ENCODE measurements at places on chromosomes 12 and 14. TPM values are rescaled to one million over a fixed set of nuclear protein-coding genes. Genes with fewer than 3 reads are reported as not detected.
A peak's percentile ranks its signal among the peaks of the same experiment; 100 is the strongest.

- DNase-seq, result no peak
Observed at GRCh38 chr12:52009081-52009751, 2.5 kb downstream of the TAMALIN start.

DNA sequence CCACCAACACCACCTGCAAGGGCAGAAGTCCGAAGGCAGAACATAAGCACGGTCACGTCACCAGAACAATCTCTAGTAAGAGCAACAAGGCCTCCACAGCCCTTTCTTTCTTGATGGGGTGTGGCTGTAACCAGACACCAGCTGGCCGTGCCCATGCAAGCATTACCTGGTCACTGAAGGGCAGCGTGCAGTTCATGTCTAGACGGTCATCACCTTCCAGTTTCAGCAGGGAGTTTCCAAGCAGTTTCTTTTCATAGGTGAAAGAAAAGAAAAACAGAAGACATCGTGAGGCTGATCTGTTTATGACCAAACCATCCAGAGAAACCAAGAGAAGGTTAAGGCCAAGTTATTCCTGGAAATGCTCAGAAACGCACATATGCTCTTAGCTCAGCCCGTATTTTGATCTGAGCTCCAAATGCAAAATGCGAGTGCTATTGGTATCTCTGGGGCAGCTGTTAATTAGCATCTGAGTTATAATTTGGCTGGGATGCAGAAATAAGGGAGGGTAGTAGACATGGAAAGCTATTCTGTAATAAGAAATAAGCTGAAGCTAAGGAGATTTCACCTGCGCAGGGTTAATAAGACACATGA lies 42.5 kb downstream of the PRKAB1 start:
- DNase-seq, result peak; percentile 75

DNA sequence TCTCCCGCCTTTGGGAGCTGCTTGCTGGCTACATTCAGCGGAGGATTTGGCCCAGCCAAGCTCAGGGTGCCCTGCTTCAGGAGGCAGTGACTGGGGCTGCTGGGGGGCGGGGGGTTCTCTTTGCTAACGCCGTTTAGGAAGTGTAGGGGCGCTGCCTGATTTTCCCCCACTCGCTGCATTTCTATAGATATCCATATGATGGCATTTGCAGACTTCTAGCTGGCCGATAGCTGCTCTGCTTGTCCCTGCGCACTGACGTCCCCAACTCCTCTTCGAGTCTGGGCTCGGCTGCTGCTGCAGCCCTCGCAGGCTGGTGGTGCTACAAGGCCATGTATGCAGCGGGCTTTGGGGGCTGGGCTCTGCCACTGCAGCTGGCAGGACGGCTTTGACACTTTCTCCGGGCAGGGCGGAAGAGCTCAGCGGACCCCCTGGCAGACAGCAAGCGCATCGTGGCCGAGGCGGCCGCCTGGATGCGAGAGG lies 3.1 kb downstream of the LRFN5 start:
- no peak for DNase-seq

DNA sequence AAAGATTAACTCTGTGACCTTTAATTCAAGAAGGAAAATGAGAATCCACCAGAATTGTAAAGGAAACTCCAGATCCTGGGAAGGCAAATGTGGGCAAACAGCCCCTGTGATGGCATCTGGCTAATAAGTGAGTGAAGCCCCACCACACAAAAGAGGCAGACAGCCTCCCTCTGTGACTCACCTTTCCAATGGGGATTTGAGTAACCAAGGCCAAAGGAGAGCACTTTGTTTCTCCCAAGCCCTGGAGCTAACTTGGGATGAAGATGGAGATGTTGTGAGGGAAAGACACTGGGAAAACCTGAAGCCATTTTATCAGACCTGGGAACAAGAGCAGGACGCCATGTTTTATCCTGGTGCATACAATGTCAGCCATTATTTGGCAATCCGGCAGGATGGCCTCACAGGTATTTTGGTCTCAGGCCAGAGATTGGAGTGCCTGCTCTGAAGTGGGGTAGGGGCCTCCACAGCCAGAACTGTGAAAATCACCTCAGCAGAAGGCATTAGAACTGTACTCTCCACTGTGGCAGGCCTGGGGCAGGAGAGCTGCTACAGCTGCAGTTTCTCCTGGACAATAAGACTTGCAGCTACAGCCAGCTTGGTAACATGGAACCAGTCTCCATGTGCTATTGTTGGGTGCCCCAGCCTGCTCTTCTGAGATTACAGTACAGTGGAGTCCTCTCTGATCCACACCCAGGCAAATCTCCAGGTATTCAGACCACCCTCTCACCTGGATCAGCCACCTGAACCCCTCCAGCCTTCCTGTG lies 96.6 kb upstream of the PCED1B start:
- no peak for DNase-seq

- DNase-seq, result no peak
Observed at GRCh38 chr12:116244001-116244400, 33.5 kb downstream of the MED13L start.

GRCh38 chr14:105330491-105330895 lies 15.9 kb downstream of the PACS2 start:
- DNase-seq, result peak; percentile 72

GRCh38 chr12:78641837-78642423 lies 222.6 kb upstream of the SYT1 start:
- no peak for DNase-seq

- DNase-seq, result no peak
Observed at GRCh38 chr12:64269161-64269560, 47.1 kb upstream of the KICS2 start.

- no peak for DNase-seq
Observed at GRCh38 chr14:65772921-65773574, 360.5 kb downstream of the FUT8 start.

GRCh38 chr12:6695313-6696045 lies 5.1 kb downstream of the PIANP start:
- no peak for DNase-seq

DNA sequence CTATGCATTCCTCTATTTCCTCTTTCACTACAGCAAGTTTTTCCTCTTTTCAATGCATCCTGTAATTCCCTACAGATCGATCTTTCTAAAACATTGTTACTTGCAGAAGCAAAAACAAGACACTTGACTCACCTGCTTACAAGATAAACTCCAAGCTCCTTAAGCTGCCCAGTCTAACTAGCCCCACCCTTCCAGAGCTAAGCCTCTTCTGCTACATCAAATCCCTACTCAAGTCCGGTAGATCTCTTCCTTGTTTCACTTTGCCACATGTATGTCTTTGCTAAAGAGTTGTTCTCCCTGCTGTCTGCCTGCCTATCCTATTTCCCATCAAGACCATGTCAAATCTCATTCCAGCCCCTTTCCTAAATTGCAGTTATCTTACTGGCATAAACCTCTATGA lies 724.8 kb downstream of the C12orf50 start:
- DNase-seq, result no peak

DNA sequence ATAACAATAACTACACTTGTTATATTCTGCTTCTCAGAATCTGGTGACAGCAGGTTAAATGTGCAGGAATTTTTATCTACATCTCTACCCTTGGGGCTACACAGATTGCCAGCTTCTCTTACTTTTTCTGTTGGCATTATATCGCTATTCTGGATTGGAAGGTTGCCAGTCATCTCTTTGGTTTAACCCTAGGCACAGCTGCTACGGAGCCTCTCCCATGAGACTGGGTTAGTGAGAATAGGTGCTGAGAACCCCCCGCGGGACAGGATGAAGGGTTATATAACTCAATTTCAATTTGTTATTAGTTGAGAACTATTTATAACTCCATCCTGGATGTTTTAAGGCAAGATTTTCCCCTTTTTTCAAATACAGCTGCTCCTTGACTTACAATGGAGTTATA lies 73.1 kb downstream of the ACADS start:
- DNase-seq, result no peak

GRCh38 chr14:97978341-97978740 lies 1181.2 kb downstream of the VRK1 start:
- DNase-seq, result peak; percentile 77

DNA sequence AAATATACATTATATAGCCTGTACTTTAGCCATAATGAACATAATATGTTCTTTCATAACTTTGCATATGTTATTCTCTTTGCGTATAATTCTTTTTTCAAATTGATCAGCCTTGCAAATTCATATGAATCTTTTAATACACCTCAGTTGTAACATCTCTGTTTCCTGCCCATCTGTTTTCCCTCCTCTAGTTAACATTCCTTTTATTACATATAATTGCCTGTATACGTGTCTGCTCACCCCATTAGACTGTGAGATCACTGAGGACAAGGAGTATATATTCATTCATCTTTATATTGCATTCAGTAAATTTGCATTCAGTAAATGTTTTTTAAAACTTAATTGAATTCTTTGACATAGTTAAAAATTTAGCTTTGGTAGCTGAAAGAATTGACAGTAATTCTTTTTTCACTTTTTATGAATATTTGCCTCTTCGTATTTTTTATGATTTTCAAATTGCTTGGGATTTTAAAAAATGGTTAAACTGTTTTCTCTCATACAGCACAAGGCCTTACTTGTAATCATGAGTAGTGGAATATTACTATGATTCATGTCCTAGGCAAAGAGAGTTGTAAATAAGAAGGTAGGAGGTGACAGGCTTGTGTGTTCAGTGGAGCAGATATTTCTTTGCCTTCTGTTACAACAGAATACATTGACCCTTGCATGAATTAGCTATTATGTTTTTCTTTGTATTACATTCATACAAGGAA lies 32.8 kb upstream of the KLHL42 start:
- no peak for DNase-seq

GRCh38 chr12:69007101-69007854 lies 74.3 kb upstream of the CPM start:
- no peak for DNase-seq

DNA sequence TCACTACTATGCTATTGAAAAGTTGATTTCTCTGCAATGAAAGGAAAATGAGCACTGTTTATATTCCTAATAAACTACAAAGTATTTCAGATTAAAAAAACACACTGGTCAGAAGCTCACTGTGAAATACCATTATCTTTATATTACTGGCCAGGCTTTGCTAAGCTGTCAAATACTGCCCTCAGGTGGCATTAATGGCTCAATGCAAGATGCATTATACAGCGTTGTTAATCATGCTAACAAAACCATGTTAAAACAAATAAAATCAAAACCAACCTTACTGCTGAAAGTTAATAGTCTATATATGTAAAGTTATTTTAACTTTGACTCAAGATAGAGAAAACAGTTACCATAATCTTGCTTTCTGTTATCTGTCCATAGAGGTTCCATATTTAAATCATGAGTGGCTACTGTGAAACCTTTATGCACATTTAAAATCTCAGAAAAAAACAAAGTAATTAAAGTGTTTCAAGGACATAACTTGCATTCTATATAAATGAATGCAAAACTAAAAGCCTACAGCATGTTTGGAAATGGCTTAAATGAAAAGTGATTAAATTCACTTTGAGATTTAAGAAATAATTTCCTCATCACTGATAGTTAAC lies 121.7 kb downstream of the RALGAPA1 start:
- no peak for DNase-seq

DNA sequence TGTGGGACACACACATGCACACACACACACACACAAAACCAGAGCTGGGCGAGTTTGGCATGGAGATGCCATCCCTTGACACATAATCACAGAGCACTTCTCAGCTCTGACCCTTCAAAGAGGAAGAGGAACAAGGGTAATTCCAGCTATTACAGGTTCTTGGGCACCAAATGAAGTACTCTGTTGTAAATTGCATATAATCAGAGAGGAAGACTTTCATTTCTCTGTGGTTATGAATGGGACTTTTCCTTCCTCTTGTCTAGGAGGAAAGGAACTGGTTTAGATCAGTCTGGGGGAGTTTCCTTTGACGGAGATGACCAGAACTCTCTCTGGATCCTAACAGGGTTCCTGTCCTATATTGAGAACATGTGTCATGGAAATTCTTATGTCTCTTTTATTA lies 26.4 kb upstream of the FGF6 start:
- no peak for DNase-seq

DNA sequence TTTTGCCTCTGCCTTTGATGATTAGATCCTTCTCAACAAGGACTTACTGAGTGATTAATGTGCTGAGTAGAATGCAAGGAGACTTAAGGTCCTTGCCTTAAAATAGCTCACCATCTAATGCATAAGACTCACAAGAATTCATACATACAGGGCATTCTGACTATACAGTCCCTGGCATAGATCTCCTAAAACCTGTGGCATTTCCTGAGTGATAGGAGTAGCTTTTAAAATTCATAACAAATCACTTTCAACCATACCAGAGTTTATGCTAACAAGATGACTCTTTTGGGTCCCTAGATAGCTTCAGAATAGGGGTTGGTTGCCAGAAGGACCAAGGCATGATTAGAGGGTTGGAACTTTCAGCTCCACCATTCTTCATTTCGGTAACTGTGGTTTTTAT lies 48.8 kb downstream of the STXBP6 start:
- DNase-seq, result no peak

DNA sequence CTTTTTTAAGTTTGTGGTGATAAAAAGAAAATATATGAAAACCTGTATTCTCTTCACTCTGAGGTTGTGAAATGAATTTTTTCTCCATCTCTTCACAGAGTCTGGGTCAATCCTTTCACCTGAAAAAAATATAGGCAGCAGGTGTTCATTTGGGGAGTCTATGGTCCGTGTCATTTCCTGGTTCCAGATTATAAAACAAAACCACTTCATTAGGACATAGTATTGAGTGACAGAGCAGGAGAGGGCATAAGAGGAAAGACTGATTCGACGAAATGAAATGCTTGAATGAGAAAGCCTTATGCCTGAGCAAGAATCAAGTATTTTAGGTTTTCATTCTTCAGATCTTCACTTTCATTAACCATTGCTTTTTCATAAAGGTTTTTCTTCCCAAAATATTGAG lies 51.8 kb upstream of the NUAK1 start:
- no peak for DNase-seq

DNA sequence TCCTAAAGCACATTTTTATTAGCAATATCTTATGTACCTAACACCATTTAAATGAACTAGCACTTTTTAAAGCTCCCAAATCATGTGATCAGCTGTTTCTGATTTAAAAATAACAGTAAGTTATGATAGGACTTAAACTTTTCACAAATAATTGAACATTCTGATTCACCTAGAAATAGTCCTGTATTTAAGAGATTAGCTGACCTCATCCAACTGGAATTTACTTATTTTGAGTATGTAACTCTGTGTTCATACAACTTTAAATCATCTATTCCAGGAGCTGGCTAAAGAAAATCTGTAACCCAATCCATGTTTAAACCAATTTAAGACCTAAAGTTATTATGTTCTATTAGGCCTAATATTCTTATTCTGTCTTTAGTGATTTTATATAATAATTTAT lies 184.3 kb downstream of the CCDC91 start:
- no peak for DNase-seq

CLEC2A gene
- total RNA-seq, result not detected

TBC1D30 gene
- 11.5 TPM for total RNA-seq

MYF6 gene
- total RNA-seq, result not detected

LAG3 gene
- total RNA-seq, result 2.1 TPM

KRT3 gene
- total RNA-seq, result not detected

DCN gene
- total RNA-seq, result 843 TPM

KITLG gene
- 77.5 TPM for total RNA-seq

MAP3K9 gene
- 9.4 TPM for total RNA-seq

RESF1 gene
- 77.2 TPM for total RNA-seq

All from lower lobe of right lung (tissue), 2 donors.